GM04504 (cell line): ENCODE measurements at places on chromosomes 5 and 9.

DNA sequence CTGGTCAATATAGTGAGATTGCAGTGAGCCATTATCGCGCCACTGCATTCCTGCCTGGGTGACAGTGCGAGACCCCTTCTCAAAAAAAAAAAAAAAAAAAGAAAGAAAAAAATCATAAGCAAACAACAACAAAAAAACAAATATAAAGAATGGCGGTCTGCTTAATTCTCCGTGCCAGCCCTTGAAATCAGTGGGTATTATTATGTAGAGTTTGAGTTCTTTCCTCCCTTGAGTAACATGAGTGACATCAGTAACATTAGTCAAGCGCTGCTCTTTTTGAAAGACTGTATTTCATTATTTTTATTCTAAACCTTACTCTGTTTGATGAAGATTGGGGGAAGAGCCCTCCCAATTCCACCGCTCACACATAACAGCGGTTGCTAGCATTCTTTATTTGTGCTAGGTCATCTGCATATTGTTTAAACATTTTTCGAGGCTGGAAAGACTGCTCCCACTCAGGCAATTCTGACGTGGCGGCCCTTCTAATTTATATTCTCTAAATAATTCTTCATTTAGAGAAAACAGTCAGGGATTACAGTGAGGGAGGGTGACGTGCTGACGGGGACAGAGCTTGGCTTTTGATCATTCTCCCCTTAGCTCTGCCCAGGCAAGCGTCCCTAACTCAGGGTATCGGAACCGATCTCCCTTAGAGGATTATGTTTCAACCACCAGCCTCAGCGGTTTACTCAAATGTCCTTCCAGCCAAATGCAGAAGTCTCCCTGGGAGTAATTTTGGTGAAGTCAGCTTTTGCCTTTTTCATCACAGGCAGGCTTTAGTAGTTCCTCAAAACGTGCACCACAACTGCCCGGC, 860 bp upstream of the MARCHF6 start:
- DNase-seq, result no peak

DNA sequence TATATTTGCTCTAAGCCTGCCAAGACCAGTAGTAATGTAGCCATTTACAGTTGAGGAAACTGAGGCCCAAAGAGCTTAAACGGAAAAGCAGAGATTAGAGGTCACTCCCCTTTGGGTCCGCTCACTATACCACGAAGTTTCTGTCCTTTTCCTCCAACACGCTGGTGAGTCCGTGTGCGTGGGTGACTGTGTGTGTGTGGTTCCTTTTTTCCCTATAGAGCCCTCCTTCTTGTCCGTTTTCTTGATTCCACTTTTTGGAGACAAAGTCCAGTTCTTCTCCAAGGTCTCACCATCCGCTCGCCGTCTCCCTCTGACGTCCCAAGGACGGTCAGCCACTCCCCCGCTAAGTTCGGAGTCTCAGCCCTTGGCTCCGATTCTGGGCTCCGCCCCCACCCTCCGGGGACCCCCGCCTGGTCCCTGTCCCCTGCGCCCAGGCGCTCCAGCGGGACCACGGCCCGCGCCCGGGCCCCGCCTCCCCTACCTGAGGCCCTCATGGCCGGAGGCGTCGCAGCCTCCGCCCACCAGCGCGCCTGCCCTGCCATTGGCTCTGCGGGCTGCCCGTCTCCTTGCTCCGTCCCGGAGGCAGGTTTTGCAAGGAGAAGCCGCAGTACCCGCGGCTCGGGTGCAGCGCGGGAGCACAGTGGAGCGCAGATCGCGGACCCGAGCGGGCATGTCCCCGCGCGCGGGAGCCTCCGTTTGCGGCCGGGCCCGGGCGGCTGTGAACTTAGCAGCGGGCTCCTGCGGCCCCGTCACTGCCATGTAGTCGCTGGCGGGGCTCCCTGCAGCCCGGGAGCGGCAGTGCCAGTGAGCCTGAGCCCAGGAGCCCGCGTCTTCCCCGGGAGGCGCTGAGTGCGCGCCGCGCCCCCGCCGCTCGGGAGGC, at the start of gene MAST4:
Gene MAST4 (plus strand): TSS at position 638 of the 880 bp plus-strand sequence. CDS start 263 bp downstream, outside the sequence.
- DNase-seq, result peak; percentile 45

DNA sequence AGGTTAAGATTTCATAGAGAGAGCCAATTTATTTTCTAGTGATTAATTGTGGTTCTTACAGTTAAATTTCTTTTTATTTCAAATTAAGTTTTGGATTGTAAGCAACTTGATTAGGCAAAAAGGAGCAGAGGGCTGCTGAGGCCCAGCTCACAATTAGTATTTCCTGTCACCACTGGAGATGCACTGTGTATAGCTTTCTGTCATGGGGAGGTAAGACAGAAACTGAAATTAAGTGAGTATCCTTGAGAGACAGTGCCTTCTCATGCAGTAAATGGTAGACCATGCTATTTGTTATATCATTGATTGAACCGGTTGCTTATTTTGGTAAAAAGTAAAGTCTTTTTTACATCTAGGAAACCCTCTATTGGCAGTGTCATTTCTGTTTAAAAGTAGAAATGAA, 190.7 kb downstream of the CCDC171 start:
- no peak for DNase-seq

- no peak for DNase-seq
These were observed 22.3 kb downstream of the TRIM7 start for GRCh38 chr5:181182651-181183050.

- DNase-seq, result peak; percentile 32
These were observed 61.8 kb downstream of the ERAP1 start for GRCh38 chr5:96745844-96746531.

DNA sequence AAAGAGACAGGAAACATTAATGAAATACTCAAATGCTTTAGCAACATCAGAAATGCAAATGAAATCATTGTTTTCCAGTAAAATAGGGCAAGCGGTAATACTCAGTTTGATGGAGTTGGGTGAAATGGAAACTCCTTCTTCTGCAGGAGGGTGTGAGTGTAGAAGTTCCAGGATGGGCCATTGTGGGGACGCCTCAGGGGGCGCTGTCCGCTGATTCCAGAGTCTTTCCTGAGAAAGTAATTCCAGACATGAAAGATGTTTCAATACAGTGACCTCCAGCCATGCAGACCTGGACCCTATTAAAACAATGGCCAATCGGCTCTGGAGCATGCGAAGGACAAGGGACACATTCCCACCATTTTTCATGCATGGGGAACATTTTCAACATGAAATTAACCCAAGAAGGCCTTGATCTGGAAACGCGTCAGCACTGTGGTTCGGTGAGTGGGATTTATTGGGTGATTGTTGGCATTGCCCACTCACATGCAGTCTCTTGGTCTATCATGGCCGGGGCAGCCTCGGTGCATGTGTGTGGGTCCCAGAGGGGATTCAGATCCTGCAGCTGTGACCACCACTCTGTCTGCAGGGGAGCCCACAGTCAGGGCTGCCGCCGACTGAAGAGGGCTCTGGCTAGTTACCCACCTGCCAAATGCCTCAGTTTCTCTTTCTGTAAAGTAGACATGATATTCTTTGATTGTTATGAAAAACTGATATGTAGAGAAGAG, 132.6 kb upstream of the IRX4 start:
- no peak for DNase-seq
